Stomach (tissue), 19 donors: ENCODE measurements at places on chromosomes 6 and 20. TPM values are rescaled to one million over a fixed set of nuclear protein-coding genes. Genes with fewer than 3 reads are reported as not detected.

GRCh38 chr20:36717657-36718056, 28.2 kb downstream of the NDRG3 start:
- no peak overlapping the region for H3K27ac ChIP-seq
- no peak overlapping the region for H3K4me3 ChIP-seq
- no peak for DNase-seq
- H3K27me3 ChIP-seq = no peaks in the 10 kb centered on the region

GRCh38 chr6:168681748-168682147, 240.8 kb downstream of the SMOC2 start:
- H3K4me3 ChIP-seq = no peak overlapping the region
- H3K27me3 ChIP-seq = no peaks in the 10 kb centered on the region
- H3K36me3 ChIP-seq = no peaks in the 10 kb centered on the region
- H3K27ac ChIP-seq = no peak overlapping the region

PTCRA gene
- total RNA-seq = not detected

UNC5CL gene
- 13.2 TPM for total RNA-seq
